ENCODE measurements at places on chromosomes 6 and 20.

DNA sequence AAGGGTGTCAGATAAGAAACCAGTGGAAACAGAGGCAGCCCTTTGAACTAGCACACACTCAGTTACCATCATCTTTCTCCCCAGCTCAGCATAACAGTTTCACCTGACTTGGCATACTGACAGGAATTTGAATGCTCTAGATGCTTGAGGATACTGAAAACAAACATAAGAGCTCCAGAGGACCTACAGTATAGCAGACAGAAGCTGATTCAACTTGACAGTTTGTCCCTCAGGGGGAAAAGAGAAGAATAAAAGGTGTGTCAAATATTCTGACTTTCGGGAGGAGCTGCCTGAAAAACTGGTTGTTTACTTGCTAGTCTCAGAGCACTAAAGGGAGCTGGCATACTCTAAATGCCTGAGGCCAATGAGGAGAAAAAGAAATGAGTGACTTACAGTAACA is 35.1 kb downstream of the EYS start:
- DNase-seq: no peak

DNA sequence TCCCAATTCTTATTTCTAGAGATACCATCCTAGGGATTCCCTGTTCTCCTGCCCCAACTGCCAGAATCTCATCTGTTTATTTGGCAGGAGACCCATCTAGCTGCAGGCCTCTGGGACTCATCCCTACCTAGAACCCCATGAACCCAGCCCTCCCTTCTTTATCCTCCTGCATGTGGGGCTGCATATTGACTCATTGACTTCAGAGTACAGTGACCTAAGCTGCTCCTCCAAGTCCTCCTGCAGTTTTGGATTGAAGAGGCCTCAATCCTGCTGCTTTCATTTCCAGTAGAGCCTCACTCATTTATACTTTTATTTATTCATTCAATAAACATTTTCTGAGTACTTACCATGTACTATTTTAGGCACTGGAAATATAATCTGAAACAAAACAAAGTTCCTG is 11.6 kb downstream of the TMEM200A start:
- DNase-seq: no peak

- no peak for DNase-seq
Observed at GRCh38 chr6:167766986-167767714, 59.6 kb upstream of the AFDN start.

- no peak for DNase-seq
Observed at GRCh38 chr20:55561259-55561658, 444.1 kb downstream of the CBLN4 start.

- DNase-seq: no peak
Observed at GRCh38 chr6:160293844-160294243, 35.2 kb upstream of the SLC22A2 start.

DNA sequence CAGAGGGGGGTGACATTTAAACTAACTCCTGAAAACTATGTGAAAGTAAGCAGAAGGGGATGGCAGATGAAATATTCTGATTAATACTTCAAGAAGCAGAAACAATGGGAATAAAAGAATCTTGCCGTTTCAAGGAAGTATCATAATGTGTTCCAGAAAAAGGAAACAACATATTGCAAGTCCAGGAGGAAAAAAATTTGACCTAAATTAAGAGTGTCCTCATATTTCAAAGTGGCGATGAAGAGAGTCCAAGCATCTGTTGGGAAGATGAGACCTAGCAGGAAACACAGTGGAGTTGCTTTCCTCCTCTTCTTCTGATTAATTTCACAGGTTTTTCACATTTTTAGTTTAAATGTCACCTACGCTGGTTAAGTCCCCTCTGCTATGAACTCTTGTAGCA is 45.6 kb upstream of the TNFAIP3 start:
- DNase-seq: no peak

- DNase-seq: no peak
Observed at GRCh38 chr6:28767133-28767532, 156.7 kb downstream of the TRIM27 start.

- no peak for DNase-seq
Observed at GRCh38 chr6:148780918-148781436, 34.1 kb downstream of the UST start.

DNA sequence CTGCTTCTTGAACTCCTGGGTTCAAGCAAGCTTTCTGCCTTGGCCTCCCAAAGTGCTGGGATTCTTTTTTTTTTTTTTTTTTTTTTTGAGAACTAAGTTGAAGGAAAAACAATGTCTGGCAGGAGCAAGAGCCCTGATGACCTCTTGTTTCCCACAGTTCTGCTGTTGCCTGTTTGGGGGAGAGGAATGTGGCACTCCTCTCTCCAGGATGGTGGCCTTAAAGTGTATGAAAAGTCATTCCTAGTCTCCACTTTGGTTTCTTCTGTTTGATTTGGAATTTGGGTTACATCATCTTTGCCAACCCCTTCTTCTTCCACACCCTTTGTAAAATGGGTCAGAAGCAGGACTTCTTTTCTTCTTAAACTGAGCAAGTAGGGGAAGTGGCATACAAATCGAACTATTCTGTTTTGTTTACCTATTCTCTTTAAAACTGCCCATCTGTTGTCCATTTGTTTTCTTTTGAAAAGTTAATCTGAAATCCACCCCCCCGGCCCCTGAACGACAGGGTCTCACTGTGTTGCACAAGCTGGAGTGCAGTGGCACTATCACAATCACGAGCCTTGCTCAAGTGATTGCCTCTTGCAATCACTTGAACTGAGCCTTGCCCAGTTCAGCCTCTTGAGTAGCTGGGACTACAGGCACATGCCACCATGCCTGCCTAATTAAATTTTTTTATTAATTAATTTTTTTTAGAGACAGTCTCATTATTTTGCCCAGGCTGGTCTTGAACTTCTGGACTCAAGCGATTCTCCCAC is 11.3 kb downstream of the CARMIL1 start:
- DNase-seq: no peak

DNA sequence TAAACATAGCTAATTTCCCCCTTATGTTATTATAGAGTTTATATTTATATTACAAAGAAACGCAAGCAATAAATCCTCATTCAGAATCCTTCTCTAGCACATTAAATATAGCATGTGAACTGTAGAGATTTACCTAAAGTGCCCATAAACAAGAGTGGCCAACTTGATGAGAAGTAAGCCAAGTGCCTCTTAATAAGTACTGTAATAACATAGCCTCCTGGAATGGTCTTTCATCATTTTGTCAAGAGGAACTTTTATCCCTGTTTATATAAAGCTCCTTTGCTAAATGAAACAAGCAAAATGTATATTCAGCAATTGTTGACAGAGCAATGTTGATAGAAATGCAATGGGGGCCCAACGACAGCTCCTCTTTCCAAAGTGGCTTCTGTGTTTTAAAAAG is 195.0 kb downstream of the ARHGAP18 start:
- no peak for DNase-seq

DNA sequence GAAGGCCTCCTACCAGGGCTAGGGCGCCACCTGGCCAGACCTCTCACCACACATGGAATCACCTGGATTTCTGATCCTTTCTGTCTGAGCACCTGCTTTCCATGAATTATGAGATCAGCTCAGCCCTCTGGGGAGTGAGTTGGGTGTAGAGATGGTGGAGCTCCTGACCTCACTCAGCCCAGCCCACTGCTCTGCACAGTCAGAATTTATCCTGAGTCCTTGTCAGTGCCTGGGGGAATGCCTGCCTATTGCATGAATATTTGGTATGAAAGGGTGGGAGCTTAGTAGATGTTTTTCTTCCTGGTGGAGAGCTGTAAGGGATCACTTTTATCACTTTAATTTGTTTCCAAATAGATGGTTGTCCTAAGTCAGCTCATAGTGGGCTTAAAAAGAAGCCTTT is 47.5 kb downstream of the DTD1 start:
- DNase-seq: no peak

DNA sequence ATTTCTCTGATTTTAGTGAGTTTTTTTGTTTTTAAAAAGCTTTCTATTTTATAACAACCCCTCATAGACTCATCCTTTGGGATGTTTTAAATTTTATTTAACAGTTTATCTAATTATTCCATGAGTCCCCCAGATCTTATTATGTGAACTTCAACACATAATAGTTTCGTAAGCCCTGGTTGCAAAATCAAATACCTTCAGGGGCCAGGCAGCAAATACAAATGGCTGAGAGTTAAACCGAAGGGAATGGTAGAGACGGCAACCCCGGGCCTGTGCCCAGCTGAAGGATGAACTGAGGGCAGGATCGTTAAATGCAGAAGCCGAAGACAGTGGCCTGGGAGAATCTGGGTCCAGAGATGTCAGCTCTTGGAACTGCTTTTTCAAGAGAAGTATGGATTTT is 88.4 kb downstream of the RTN4IP1 start:
- no peak for DNase-seq

- no peak for DNase-seq
Observed at GRCh38 chr20:39993742-39994141, 695.3 kb downstream of the MAFB start.

GRCh38 chr6:19320111-19320581 is 517.0 kb upstream of the ID4 start:
- no peak for DNase-seq

- no peak for DNase-seq
Observed at GRCh38 chr6:21459641-21460040, 133.9 kb upstream of the SOX4 start.

DNA sequence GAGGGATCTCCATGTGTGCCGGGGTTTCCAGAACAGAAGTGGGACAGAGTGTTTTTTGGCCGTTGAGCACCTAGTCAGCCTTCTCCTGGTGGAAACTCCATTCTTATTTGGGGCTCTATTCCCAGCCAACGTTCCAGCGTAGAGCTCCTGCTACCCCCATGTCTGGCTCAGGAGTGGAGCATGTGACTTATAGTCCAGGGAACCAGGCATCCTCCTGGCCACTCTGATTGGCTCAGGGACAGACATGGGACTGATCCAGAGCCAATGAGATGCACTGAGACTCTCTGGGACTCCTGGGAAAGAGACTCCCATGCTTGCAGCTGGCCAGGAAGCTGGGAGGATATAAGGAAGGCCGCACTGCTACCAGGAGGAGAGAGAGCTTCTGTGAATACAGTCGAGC is 87.1 kb downstream of the SULF2 start:
- DNase-seq: no peak

- no peak for DNase-seq
Observed at GRCh38 chr6:63785006-63785405, 149.4 kb downstream of the PHF3 start.

DNA sequence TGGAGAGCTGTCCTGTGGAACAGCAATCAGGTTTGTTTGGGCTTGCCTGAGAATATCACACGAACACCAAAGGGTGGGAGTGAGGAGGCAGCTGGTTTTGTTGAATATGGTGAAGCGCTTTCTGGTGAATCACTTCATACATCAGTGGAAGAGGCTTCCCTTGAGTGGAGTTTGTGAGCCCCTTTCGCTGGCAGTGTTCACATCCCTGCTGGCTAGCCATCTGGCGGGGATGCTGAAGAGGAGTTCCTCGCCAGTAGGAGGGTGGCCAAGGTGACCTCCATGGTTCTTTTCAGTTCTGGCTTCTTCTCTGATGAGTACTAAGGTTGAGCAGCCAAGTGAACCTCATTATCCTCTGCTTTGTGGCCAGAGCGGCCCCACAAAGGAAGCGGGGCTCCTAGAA is 37.7 kb upstream of the RNF8 start:
- no peak for DNase-seq

DNA sequence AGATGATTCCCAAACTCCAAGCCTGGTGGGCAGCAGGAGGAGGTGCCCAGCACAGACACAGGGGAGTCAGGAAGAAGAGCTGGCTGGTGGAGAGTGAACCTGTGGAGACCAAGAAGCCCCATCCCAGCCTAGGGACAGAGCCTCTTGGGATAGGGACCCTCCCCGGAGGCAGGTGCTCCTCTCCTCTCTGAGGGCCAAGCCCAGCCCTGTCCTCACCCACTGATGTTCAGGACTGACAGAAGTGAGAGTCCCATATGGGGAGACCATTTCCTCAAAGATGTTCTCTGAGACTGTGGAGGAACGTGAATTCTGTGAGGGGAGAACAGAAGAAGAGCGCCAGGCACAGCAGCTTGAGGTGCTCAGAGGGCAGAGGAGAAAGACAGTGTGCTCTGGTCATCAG is 2.4 kb upstream of the EBF4 start:
- no peak for DNase-seq

DNA sequence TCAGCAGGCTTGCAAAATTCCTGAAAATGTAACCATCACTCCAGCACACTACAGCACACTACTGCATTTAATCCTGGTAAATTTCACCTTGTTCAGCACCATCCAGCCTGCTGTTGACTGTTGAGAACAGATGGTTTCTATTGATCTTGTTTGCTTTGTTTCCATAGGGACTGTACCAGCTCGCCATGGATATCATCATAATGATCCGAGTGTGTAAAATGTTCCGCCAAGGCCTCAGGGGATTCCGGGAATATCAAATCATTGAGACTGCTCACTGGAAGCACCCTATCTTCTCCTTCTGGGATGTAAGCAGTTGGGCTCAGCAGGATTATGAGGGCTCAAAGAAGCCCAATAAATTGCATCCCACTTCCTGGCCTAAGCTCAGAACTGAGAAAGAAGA is 4.1 kb downstream of the CNBD2 start:
- DNase-seq: no peak

DNA sequence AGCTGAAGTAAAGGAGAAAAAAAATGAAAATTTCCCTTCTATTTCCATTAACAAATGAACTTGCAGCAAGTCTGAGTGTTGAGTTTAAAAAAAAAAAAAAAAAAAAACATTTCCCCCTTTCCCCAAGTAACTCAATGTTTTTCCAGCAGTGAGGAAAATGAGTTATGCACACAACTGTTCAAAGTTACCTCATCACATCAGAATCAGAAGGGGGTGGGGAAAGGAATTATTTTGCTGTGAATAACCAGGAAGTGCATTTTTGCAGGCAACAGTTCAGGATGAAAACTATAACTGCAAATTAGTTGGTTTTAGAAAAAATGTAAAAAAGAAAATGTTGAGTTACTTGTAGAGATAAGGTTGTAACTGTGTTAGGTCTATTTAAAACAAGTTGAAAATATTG is 568.9 kb upstream of the CITED2 start:
- no peak for DNase-seq

GRCh38 chr6:80333342-80333741 is 226.9 kb downstream of the BCKDHB start:
- no peak for DNase-seq

- no peak for DNase-seq
Observed at GRCh38 chr6:149080511-149080910, 237.0 kb upstream of the TAB2 start.

GRCh38 chr20:1987826-1988225 is 6.0 kb downstream of the PDYN start:
- DNase-seq: no peak
